ENCODE measurements at places on chromosomes 12 and 14.

- DNase-seq, result no peak
Observed at GRCh38 chr12:79983986-79984620, 49.2 kb upstream of the PPP1R12A start.

DNA sequence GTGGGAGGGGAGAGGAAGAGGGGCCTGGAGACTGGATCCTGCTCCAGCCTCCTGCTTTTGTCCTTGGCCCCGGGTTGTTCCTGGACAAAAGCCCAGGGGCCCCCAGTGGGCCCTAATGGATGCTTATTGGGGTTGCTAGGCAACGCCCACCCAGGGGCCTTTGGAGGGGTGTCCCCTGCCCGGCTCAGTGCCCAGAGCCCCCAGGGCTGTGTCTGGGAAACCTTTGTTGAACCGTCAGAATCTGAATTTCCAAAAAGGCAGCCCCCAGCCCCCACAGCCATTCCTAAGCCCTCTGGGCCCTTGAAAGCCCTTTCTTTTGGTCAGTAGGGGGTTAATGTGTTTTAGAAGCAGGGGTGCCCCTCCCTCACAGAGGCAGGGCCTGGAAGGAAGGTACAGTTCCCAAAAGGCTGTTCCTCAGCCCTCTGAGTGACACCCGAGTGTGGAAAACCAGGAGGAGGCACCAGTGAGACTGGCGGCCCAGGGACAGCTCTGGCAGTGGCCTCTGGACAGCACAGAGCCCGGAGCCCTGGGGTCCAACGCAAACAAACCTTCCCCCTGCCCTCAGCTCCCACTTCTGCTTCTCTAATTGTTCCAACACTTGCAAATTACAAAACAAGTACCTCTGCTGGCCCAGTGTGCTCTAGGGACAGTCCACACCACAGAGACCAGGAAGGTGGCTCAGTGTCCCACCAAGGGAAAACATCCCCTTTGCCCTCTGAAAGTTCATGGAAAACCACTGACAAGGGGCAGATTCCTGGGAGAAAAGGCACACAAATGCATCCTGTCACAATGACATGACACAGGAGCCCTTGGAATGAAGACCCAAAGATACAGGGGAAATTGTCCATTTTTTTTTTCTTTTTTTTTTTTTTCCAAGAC is 19.4 kb downstream of the HHIPL1 start:
- no peak for DNase-seq

DNA sequence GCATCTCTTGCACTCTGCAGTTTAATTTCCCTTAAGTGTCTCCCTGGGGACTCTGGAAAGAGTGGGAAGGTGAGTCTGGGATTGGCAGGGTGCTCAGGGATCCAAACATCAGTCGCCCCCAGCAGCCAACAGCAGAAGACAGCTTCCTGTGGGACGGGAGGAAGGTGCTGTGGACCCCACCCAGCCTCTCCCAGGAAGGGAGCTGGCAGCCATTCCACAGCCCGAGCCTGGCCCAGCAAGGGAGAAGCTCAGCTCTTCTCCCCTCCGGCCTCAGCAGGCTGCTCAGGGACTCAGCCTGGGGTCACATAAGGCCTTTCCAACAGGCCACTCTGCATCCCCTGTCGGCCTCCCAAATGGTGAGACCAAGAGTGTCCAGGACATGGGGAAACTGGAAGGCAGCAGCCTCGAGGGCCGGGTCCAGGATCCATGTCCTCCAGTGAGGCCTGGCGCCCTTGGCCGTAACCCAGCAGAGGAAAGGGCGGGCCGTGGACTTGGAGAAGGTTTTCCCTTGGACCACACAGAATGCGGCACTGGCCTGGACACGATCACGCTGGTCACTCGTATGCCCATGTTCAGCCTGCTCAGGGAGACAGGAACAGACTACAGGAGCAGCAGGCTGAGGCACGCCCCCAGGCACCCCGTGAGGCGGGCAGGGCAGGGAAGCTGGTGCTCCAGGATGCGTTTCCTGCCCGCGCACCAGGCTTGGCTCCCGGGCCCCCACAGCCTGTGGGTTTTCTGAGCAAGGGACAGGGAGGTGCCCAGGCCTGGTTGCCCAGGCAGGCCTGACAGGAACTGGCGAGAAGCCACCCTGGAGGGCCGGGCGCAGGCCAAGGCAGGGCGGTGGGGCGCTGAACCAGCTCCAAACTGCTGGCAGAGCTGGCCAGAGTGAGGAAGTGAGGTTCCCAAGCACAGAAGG is 3.5 kb downstream of the XRCC3 start:
- DNase-seq, result no peak

DNA sequence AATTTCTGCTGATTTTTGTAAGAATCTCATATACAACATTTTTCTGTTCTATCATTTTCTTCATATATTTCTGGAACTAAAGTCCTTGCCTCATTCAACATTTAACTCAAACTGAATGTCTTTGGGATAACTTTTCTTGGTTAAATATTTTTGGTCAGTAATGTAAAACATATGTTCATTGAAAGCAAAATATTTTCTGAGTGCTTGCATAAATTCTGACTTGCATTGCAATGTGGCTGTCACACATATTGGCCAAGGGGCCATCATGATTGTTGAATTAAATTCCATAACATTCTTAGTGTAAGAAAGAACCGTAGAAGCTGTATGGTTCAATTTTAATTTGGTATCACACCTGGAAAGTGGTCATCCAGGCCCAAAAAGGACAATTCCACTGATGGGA is 369.4 kb downstream of the GALC start:
- DNase-seq, result no peak

GRCh38 chr12:51846911-51847642 is 1.4 kb downstream of the FIGNL2 start:
- DNase-seq, result peak; percentile 67

- no peak for DNase-seq
Observed at GRCh38 chr14:87231336-87232026, 761.5 kb downstream of the GALC start.

DNA sequence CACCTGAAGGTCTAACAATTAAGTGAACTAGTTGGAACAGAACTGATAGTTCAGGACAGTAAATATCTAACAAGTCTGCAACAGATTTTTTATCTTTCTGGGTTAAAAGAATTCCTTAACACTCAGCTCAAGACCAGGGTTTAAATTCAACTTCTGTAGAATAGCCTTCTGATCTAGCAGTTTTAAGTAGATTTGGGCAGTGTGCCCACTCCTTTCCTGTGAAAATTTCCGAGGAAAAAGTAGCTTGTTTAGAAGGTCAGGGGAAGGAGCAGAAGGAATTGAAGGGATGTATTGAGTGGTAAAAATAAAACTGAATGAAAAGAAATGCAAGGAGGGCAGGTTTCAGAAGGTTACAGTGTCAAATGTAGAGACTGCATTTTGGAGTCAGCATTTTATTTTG is 45.8 kb downstream of the ATL1 start:
- no peak for DNase-seq

DNA sequence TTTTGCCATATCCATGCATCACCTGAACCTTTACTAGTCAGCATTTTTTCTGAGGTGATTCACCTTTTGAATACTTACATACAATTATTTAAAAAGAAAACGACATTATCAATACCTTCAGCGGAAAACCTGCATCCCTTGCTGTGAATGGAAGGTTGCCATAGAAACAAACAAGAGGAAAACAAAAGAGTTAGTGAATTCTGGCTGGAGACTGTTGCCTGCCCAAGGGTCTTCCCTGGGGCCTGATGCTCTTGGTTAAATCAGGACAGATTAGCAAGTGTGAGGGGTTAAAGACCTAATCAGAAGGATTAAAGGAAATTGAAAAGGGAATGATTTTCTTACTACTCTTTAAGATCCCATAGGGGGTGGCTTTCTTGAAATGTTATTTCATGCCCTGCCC is 96.0 kb upstream of the WSCD2 start:
- no peak for DNase-seq

DNA sequence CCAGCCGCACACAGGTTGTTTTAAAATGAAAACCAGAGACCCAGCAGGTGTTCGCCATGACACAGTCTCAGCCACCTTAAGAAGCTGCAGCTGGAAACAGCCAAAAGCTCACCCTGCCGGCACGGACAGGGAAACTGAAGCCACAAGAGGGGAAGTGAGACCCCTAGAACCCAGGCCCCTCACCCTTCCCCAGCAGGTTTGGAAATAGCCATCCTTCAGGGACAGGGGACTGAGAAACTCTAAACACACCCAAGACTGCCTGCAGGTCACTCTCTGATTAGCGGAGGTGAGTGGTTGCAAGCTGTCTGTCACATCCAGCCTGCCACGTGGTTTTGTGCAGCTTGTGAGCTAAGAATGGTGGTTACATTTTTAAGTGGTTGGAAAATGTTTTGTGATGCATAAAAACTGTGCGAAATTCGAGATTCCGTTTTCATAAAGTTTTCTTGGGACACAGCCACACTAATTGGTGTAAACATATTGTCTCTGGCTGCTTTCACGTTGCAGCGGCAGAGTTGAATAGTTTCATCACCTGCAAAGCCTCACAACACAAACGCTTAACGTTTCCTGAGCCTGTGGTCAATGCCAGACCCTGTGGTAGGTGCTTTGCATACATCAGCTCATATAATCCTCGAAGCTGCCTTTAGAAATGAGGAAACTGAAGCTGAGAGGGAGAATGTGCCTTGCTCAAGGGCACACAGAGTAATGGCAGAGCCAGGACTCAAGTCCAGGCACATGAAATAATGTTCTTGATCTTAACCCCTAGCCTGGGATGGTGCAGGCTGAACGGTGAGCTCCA is 1.7 kb upstream of the SELPLG start:
- no peak for DNase-seq

GRCh38 chr14:75453817-75454434 is 26.1 kb downstream of the JDP2 start:
- DNase-seq, result peak; percentile 60
